Chondrocyte (in vitro differentiated cells): ENCODE measurements at places on chromosomes 5 and 9. TPM values are rescaled to one million over a fixed set of nuclear protein-coding genes. Genes with fewer than 3 reads are reported as not detected.

Gene C7
- not detected in 3 replicates for total RNA-seq

DNA sequence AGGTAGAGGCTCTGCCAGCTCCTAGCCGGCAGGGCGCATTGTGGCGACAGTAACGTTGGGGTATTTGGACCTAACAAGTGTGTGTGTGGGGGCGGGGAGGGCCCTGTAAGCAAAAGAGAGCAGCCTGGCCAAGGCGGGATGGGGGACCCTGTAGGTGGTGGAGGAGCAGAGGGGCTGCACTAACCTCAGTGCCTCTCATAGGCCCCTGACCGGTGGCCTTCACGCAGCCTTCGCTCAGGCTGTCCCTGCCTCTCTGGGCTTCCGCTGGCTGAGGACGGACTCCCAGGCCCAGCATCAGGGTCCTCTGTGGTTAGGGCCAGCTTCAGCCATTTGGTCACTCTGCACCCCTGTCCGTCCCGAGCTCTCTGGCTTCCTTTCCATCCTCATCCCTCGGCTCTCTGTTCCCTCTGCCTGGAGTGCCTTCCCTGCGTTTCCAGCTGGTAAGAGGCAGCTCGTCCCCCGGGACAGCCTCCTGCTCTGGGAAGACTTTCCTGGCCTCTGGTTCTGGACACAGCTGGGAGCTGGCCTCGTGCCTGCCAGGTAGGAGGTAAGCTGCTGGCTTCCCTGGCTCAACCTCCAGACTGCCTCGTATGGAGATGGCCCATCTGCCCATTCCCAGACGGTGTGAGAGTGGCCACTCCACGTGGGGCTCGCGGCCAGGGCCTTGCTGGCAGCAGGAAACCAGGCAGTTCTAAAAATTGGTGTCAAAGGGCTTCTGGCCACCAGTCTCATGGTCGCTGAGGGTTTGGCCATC lies 39.3 kb upstream of the PHYKPL start:
- no peak for DNase-seq

- DNase-seq: no peak
Measured at GRCh38 chr9:79256691-79257213, 315.0 kb upstream of the TLE4 start.

Gene GRXCR2
- not detected in 3 replicates for total RNA-seq

GRCh38 chr9:135586601-135587109 lies 25.1 kb downstream of the PAEP start:
- peak; percentile 77 for DNase-seq
